ENCODE measurements at places on chromosomes 12 and 14. TPM values are rescaled to one million over a fixed set of nuclear protein-coding genes. Genes with fewer than 3 reads are reported as not detected.

DNA sequence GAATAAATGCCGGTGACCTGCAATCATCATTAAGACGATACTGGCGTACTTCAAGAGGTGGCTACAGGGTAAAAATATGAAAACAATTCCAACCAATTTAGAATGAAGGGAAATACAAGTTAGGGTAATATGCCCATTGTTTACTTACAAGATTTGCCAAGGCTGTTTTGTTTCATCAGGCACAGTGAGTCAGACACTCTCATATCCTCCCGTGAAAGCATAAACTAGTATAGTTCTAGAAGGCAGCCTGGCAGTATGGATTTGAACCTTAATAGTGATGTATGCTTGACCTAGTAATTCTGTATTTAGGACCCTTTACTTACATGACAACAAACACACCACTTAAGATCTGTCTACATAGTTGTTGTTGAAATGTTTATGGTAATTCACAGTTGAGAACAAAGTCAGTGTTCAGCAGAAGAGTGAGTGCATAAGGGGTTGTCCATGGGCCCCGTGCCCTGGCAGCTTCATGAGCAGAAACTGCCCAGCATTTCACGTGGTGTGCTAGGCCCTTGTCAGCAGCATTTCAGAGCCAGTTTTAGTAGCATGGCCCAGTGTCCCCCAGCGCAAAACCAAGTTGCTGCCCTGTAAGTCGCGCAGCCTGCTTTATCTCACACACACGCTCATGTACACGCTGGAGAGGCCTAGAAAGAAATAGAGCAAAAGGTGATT, 80.8 kb downstream of the EP400 start:
- no peak overlapping the region for H3K4me3 ChIP-seq
- H3K36me3 ChIP-seq = no peaks in the 10 kb centered on the region
- no peak for DNase-seq
- H3K4me1 ChIP-seq = peaks cover 5% of the 10 kb centered on the region
- no peaks in the 10 kb centered on the region for H3K27me3 ChIP-seq

DNA sequence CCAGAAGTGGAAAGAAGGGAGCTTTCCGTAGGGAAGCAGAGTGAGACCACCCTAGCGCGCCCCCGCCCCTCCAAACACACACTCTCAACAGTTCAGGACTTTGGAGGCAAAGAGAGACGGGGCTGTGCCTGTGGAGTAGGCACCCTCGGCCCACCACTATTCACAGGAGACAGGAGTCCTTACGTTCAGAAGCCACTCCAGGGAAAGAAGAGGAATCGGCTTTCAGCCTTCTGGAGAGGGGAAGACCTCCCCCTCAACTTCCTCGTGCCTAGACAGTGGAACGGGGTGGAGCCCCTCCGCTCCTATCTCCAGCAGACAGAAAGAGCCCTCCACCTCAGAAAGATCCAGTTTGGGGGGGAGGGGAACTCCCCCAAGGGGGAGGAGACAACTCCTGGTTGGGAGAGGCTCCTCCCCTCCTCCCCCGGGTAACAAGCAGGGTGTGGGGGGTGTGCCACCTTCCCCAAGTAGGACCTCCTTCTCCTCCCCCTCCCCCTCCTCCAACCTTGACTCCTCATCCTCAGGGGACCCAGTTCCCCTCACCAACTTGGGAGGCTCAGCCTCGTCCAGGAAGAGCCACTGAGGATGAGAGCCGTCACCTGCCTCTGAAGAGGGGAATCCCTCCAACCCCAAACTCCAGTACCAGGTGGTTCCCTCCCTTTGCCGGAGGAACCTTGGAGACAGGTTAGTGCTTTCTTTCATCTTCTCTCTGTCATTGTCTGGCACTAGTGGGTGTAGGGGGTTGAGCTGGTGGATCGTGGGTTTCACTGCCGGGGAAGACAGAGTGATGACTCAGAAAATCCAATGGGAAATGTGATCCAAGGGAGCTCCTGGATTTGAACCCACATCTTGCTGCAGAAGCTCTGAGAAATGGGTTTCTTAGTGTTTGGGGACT, 883 bp downstream of the FOXJ2 start:
- peaks cover 19% of the 10 kb centered on the region for H3K4me1 ChIP-seq
- no peaks in the 10 kb centered on the region for H3K36me3 ChIP-seq
- peak overlapping the region; percentile 91 for H3K27ac ChIP-seq
- no peaks in the 10 kb centered on the region for H3K27me3 ChIP-seq
- peak overlapping the region; percentile 69 for H3K4me3 ChIP-seq
- peak; percentile 82 for DNase-seq

GRCh38 chr14:26070443-26070842, 527.4 kb downstream of the NOVA1 start:
- H3K27me3 ChIP-seq = no peaks in the 10 kb centered on the region
- H3K27ac ChIP-seq = no peak overlapping the region
- H3K36me3 ChIP-seq = no peaks in the 10 kb centered on the region
- no peaks in the 10 kb centered on the region for H3K4me1 ChIP-seq
- H3K4me3 ChIP-seq = no peak overlapping the region
- DNase-seq = no peak

Gene EFS
- polyA plus RNA-seq = 22.2 TPM

GRCh38 chr14:72792051-72792788, 101.7 kb downstream of the DPF3 start:
- DNase-seq = peak; percentile 75
- no peaks in the 10 kb centered on the region for H3K36me3 ChIP-seq
- peak overlapping the region; percentile 27 for H3K27ac ChIP-seq
- H3K27me3 ChIP-seq = no peaks in the 10 kb centered on the region
- H3K4me1 ChIP-seq = peaks cover 26% of the 10 kb centered on the region

Gene HEBP1
- polyA plus RNA-seq = 150 TPM
